ENCODE measurements at places on chromosomes 1 and 21. TPM values are rescaled to one million over a fixed set of nuclear protein-coding genes. Genes with fewer than 3 reads are reported as not detected.

WDR26 gene
- 20.5 TPM for polyA plus RNA-seq

HOOK1 gene
- polyA plus RNA-seq: 18.2 TPM

LCK gene
- polyA plus RNA-seq: 0.80 TPM

TRAF3IP3 gene
- 1.4 TPM for polyA plus RNA-seq

AGT gene
- 8.2 TPM for polyA plus RNA-seq

SYT11 gene
- polyA plus RNA-seq: 5.8 TPM

KRTAP19-1 gene
- polyA plus RNA-seq: not detected

DNA sequence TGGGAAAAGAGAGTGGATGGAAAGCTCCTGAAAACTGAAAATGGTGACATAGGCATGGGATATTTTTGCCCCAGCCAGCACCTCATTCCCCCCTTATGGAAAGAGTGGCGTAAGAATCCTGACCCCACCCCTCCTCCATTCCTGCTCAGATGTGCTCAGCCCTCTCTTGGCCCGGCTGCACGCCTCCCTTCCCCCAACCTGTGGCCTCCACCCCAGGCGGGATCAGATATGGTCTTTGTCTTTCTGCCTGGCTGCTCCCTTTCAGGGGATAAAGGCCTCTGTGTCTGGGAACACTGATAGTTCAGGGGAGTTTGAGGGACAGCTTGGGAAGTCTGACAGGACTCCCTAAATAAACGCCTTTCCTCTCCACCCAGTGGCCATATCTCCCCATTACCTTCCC is 49.8 kb downstream of the KIRREL1 start:
- no peaks in the 10 kb centered on the region for H3K27me3 ChIP-seq
- no peak for DNase-seq
- no peaks in the 10 kb centered on the region for H3K36me3 ChIP-seq
- no peak overlapping the region for H3K4me3 ChIP-seq
- H3K4me1 ChIP-seq: no peaks in the 10 kb centered on the region

GRCh38 chr1:40665335-40666171 is at the start of gene RIMS3:
Gene RIMS3 (minus strand): TSS chr1:40665682. CDS start chr1:40641925, 23,757 bp downstream.
- H3K27ac ChIP-seq: no peak within 1 kb of the TSS
- no peaks in the 10 kb centered on the region for H3K27me3 ChIP-seq
- peak; percentile 87 for DNase-seq
- peaks cover 3% of the 10 kb centered on the region for H3K4me1 ChIP-seq

- H3K4me3 ChIP-seq: no peak overlapping the region
- no peak overlapping the region for H3K27ac ChIP-seq
- no peaks in the 10 kb centered on the region for H3K27me3 ChIP-seq
- H3K36me3 ChIP-seq: no peaks in the 10 kb centered on the region
Measured at GRCh38 chr1:115632251-115633026, 9.3 kb upstream of the VANGL1 start.

GRCh38 chr1:231410036-231410612 is 12.0 kb downstream of the EGLN1 start:
- no peak overlapping the region for H3K27ac ChIP-seq
- no peaks in the 10 kb centered on the region for H3K27me3 ChIP-seq
- DNase-seq: no peak
- H3K4me1 ChIP-seq: peaks cover 58% of the 10 kb centered on the region

DNA sequence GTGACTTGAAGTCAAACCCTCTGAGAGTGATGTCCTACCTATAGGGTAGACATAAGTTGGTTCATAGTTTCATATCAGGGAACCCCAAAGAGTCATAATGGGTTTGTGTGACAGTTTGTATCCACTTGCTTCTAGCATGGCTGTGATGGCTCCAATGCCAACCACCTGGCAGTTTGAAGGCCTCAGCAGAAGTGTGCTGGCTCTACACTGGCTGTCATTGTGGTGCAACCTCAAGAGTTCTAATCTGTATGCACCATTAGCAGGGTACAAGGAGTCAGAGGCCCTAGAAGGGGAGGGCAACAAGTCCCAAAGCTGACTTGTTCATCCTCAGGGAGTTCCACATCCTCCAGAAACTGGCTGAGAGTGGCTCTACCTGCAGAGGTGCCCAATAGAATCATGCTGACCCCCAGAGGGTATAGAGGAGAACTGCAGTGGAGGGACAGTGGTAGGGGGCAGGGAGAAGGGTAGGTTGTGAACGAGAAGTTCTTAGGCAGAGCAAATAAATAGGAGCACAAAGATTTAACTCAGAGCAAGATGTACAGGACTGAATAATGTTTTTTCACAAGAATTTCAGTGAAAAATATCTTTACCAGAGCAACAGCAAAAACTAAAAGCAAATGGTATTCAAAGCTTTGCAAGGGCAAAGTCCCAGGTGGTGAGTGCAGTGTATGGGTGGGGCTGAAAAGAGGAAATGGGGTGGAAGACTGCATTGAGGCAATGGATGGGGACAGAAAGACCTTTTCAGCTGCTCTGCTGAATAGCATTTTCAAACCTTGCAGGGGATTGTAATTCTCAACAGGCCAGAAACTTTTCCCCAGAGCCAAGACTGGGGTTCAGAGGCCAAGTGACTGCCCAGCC is 3.2 kb downstream of the FCRL2 start:
- no peaks in the 10 kb centered on the region for H3K4me1 ChIP-seq
- no peaks in the 10 kb centered on the region for H3K27me3 ChIP-seq
- H3K4me3 ChIP-seq: no peak overlapping the region
- no peak for DNase-seq

DNA sequence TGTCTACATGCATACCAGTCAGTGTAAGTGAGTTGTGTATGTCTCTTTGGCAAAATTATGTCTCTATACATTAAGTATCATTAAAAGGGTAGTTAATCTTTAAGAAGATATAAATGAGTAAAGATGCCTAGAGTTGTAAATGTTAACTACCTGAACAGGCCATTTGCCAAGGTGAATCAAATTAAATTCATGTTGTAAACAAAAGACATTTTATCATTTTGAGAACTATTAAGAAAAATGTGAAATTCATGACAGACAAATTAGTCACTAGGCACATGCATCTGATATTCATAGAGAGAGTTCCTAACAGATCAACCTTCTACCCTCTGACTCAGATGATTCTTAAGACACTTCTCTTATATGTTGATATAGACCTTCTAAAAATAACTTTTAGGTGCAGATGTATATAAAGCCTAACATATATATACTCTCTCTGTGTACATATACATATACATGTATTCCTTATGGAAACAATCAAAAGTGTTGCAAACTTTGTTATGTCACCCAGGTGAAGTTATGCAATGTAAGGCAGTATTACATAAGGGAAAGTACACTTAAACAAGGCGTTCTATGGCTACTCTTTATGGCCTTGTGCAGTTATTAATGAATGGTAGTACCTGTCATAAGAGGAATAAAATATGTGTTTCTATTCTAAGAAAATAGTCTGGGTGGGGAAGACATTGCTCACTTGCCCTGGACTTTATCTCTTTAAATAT is at the start of gene TMPRSS15:
TSS of gene TMPRSS15 (minus strand) at position 51 of the 716 bp plus-strand sequence. CDS start 163 bp downstream, outside the sequence.
- DNase-seq: no peak
- H3K4me3 ChIP-seq: no peak within 1 kb of the TSS

DNA sequence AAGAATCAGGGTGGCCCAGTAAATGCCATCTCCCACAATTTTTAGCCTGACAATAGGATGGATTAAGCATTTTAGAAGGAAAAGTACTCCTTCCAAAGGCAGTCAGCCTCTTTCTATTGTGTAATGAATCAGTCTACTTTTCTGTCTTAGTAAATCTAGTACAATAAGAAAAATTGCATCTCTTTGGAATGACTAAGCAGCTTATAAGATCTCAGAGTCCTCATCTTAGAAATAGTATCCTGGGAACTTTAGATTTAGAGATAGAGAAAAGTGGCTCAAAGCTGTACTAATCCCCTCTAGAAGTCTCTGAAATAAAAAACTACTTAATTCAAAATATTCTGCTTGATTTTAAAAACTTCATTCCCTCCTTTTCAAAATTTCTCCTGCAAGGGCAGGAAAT is 81.4 kb downstream of the SLC44A5 start:
- H3K36me3 ChIP-seq: no peaks in the 10 kb centered on the region
- no peak for DNase-seq
- no peak overlapping the region for H3K27ac ChIP-seq
- H3K27me3 ChIP-seq: no peaks in the 10 kb centered on the region

- H3K4me3 ChIP-seq: no peak overlapping the region
- no peaks in the 10 kb centered on the region for H3K4me1 ChIP-seq
- no peak overlapping the region for H3K27ac ChIP-seq
- H3K36me3 ChIP-seq: no peaks in the 10 kb centered on the region
- no peaks in the 10 kb centered on the region for H3K27me3 ChIP-seq
Measured at GRCh38 chr1:78370356-78370755, 120.4 kb upstream of the PTGFR start.

GRCh38 chr1:56068210-56068609 is 511.2 kb downstream of the PLPP3 start:
- H3K36me3 ChIP-seq: no peaks in the 10 kb centered on the region
- DNase-seq: no peak
- no peak overlapping the region for H3K4me3 ChIP-seq
- no peaks in the 10 kb centered on the region for H3K4me1 ChIP-seq
- H3K27ac ChIP-seq: no peak overlapping the region

- H3K4me3 ChIP-seq: no peak overlapping the region
- peaks cover 64% of the 10 kb centered on the region for H3K4me1 ChIP-seq
- no peak overlapping the region for H3K27ac ChIP-seq
- no peaks in the 10 kb centered on the region for H3K36me3 ChIP-seq
- H3K27me3 ChIP-seq: no peaks in the 10 kb centered on the region
Measured at GRCh38 chr1:21246905-21247642, 43.2 kb downstream of the ECE1 start.

- peaks cover 6% of the 10 kb centered on the region for H3K27me3 ChIP-seq
- H3K4me1 ChIP-seq: no peaks in the 10 kb centered on the region
- DNase-seq: no peak
- H3K4me3 ChIP-seq: no peak overlapping the region
Measured at GRCh38 chr1:20551161-20551560, 1.2 kb upstream of the FAM43B start.

- H3K4me3 ChIP-seq: no peak overlapping the region
- no peak overlapping the region for H3K27ac ChIP-seq
- no peaks in the 10 kb centered on the region for H3K4me1 ChIP-seq
- H3K27me3 ChIP-seq: no peaks in the 10 kb centered on the region
- no peak for DNase-seq
- H3K36me3 ChIP-seq: no peaks in the 10 kb centered on the region
Measured at GRCh38 chr1:24301785-24302175, 17.4 kb upstream of the GRHL3 start.

GRCh38 chr1:12764016-12764415 is 9.5 kb upstream of the PRAMEF12 start:
- H3K4me3 ChIP-seq: no peak overlapping the region
- no peaks in the 10 kb centered on the region for H3K4me1 ChIP-seq
- no peak for DNase-seq
- no peaks in the 10 kb centered on the region for H3K36me3 ChIP-seq
- H3K27me3 ChIP-seq: no peaks in the 10 kb centered on the region
- H3K27ac ChIP-seq: no peak overlapping the region

- H3K27me3 ChIP-seq: no peaks in the 10 kb centered on the region
- H3K36me3 ChIP-seq: no peaks in the 10 kb centered on the region
- H3K4me1 ChIP-seq: no peaks in the 10 kb centered on the region
- DNase-seq: no peak
Measured at GRCh38 chr1:56019922-56020321, 559.4 kb downstream of the PLPP3 start.

Data from pancreas (tissue), 10 donors.